ENCODE measurements at places on chromosomes 1 and 21.
A peak's percentile ranks its signal among the peaks of the same experiment; 100 is the strongest.

GRCh38 chr1:214439352-214440119 lies 111.9 kb downstream of the PTPN14 start:
- peak; percentile 82 for DNase-seq

- peak; percentile 11 for DNase-seq
Observed at GRCh38 chr1:232978091-232978634, 27.8 kb downstream of the NTPCR start.

DNA sequence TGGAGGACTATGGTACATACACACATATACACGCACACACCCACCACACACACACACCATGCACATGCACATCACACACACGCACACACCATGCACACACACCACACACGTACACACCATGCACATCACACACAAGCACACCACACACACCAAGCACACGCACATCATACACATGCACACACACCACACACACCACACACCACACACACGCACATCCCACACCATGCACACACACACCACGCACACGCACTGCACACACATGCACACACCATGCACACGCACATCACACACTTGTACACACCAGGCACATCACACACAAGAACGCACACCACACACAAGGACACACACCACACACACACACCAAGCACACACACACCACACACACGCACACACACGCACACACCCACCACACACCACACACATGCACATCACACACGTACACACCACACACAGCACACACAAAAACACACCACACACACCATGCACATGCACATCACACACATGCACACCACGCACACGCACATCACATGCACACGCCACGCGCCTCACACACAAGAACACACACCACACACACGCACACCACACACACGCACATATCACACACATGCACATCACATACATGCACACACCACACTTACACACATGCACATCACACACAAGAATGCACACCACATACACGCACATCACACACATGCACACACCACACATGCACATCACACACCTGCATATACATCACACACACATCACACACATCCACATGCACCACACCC lies 9.2 kb downstream of the PDE9A start:
- no peak for DNase-seq

- no peak for DNase-seq
Observed at GRCh38 chr1:230905733-230906132, 37.4 kb upstream of the C1orf198 start.

DNA sequence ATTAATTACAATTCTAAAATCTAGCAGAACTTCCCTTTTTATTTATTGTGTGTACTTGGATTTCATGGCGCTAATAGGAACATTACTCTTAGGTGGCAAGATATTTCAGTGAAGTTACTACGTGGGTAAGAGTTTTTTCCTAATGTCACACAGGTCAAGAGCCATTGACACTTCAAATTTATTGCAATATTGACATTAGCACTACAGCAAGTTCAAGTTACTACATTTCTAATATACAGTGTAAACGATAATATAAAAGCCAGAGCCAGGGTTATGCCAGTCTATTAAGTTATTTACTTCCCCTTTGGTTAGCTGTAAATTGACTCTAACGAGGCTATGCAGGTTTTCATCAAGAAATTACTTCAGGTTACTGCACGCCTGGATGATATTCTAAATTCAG lies 29.7 kb downstream of the CHODL start:
- no peak for DNase-seq

DNA sequence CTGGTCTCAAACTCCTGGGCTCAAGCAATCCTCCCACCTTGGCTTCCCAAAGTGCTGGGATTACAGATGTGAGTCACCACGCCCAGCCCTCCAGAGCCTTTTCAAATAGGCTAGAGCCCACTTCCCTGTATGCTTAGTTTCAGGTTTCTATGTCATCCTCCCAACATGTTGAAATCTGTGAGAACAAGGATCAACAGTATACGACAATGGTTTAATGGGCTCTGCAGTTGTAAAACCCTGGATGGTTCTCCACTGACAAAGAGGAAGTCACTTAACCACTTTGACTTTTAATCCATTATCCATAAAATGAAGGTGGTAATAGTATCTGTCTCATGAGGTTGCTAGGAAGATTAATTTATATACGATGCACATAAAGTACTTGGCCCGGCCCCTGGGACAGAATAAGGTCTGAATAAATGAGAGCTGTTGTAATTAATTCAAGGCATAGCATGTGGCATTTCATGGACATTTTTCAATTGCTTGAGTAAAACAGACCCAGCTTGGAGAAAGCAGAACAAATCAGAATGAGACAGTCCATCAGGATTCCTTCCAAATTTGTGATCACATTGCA lies 113.9 kb upstream of the ZNF648 start:
- no peak for DNase-seq

- DNase-seq, result no peak
Observed at GRCh38 chr1:68273530-68273929, 41.2 kb upstream of the WLS start.

- no peak for DNase-seq
Observed at GRCh38 chr1:93988634-93989350, 79.6 kb upstream of the GCLM start.

- DNase-seq, result no peak
Observed at GRCh38 chr1:180926164-180926981, 13.7 kb downstream of the KIAA1614 start.

- DNase-seq, result no peak
Observed at GRCh38 chr1:245411245-245412036, 256.7 kb downstream of the KIF26B start.

- no peak for DNase-seq
Observed at GRCh38 chr21:34980423-34981115, 68.5 kb downstream of the RUNX1 start.

- no peak for DNase-seq
Observed at GRCh38 chr21:23026878-23027277, 2028.7 kb downstream of the NCAM2 start.

GRCh38 chr1:212792396-212792908 lies 758 bp downstream of the TATDN3 start:
- no peak for DNase-seq

GRCh38 chr1:30284226-30284625 lies 439.2 kb downstream of the MATN1 start:
- DNase-seq, result no peak

- no peak for DNase-seq
Observed at GRCh38 chr1:109025694-109026093, 16.2 kb downstream of the WDR47 start.

- DNase-seq, result no peak
Observed at GRCh38 chr1:58312971-58313563, 233.5 kb downstream of the OMA1 start.

GRCh38 chr1:86150553-86151055 lies 6.0 kb downstream of the COL24A1 start:
- DNase-seq, result no peak

DNA sequence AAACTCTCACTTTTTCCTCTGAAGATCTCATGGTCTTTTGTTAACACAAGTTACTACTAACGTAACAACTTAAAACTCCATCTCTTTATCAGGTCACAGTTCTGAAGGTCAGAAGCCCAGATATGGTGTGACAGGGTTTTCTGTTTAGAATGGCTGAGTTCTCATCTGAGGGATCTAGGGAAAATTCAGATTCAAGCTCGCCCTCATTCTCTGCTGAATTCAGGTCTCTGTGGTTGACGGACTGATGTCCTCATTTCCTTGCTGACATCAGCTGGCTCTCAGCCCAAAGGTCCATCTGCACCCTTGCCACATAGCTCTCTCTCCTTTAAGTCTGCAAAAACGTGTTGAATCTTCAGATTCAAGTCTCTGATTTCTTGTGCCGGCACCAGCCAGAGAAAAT lies 6.1 kb upstream of the NTPCR start:
- no peak for DNase-seq

GRCh38 chr1:228339059-228339704 lies 67.5 kb downstream of the TRIM11 start:
- no peak for DNase-seq

DNA sequence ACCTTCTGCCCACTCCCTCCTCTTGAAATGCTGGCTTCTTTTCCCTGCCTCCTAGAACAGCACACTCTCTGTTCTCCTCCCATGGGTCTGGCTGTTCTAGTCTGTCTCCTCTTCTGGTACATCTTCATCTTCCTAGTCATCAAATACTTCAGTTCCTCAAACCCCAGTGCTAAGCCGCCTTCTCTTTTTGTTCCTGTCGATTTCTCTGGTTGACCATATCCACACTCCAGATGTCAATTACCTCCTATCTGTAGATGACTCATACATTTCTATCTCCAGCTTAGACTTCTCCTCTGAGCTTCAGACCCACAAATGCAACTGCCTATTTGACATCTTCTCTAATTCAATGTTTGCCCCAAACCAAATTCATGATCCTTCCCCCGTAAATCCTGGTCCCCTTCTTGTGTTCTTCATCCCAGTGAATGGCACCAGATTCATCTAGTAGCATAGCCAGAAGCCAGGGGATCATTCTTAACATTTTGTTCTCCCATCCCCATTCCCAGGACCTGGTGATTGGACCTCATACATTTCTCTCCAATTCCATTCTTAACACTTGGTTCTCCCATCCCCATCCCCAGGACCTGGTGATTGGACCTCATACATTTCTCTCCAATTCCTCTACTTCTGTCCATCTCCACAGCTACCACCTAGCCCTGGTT lies 35.9 kb downstream of the USP24 start:
- no peak for DNase-seq

DNA sequence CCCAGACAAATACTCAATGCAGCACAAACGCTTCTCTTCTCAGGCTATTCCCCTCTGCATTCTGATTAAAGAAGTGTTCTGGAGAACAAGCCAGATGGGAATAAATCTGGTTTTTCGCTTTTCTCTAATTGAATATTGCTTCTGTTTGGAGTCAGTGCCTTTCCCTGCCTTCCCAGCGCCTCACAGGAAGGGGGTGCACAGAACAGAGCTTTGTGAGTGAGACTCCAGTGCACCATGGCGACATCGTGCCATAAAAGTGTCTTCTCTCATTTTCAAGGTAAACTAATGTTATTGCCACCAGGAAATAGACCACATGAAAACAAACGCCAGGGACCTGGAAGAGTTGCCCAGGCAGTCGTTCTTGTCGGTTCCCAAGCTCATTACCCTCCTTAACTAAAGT lies 43.6 kb upstream of the SLC45A1 start:
- DNase-seq, result no peak

DNA sequence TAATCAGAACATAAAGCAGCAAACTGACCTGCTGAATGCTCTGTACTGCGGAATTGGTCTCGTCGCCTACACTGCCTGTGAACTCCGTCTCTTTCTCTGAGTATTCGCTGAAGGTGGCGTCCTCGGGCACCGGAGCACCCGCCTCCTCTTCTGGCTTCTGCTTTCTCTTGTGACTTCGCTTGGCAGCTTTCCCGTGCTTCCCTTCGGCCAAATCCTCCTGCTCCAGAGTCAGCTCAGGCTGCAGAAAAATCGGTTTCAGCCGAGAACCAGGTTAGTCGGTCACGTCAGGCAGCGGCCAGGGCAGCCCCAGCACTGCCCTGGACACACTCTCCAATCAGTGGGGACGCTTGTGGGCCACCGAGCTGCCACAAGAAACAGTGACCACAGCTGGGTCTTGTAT lies 35.8 kb upstream of the RIPK4 start:
- DNase-seq, result no peak

DNA sequence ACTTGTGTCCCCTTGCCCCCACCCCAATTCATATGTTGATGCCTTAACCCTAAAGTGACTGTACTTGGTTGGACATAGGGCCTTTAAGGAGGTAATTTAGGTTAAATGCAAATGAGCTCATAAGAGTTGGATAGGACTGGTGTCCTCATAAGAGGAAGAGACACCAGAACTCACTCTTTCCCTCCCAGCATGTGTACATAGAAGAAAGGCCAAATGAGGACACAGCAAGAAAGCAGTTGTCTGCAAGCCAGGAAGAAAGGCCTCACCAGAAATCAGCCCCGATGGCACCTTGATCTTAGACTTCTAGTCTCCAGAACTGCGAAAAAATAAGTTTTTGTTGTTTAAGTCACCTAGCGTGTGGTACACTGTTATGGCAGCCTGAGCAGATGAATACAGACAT lies 45.5 kb downstream of the RAB3GAP2 start:
- no peak for DNase-seq

- DNase-seq, result no peak
Observed at GRCh38 chr1:156851779-156852417, 7.0 kb downstream of the INSRR start.

DNA sequence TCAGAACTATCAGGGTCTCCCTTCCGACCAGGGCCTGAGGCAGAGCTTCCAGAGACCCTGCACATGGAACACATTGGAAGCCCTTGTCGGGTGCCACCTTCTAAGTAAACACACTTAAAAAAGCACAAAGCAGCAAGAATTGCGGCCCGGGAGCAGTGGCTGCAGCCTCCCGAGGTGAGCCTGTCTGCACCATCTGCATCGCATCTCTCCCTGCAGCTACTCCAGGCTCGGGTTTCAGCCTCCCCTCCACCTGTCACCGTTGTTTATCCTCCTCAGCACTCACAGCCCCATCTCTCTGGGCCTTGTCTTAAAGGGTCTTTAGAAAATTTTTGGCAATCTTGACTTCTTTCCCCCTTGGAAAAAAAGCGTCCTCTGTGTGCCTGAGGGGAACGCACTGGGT lies 95.1 kb upstream of the ARHGEF16 start:
- DNase-seq, result no peak

DNA sequence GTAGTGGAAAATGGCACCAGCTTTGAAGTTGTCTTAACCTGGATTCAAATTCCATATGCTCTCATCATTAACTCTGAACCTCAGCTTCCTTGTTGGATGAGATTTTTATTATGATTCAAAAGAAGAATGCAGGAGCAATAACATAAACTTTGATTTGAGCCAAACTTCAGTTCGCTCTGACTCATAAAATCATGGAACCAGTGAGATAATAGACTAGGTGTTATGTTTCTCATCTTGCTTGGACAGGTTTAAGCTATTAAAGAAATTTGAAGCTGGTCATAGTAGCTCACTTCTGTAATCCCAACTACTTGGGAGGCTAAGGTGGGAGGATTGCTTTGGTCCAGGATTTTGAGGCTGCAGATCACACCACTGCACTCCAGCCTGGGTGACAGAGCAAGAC lies 172.8 kb downstream of the CLEC20A start:
- no peak for DNase-seq

DNA sequence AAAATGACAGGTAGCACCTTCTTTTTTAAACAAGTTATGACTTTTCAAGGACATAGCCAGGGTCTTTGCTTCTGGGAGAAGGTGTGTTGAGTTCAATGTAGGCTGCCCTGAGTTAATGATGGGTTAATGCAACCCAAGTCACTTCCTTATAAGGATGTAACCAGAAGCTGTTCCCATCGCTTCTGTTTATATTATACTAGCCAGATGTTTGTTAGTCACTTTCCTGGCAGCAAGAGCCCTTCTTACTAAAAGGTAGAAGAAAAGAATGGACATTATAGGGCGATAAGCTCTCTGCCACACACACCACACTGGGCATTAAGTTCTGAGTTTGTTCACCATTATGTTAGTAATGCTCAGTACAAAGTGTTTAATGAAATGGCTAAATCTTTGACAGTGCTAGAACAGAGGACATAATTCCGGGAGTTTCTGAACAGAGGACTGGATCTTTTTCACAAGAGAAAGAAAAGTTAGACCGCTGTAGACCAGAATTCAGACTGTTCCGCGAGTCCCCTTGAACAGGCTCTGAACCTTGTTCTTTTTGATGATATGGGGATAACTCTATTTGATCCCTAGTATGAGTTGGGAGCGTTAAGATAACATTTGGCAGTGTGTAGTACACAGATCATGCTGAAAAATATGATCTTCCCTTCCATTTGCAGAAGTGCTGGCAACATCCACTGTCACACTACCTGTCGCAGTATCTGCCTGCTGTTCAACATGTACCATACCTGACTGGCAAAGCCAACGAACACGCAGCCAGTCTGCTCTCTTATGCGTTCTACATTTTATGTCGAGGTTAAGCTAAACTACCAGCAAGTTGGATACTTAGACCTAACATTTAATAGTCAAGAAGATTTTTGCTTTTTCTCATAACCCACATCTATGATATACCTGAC lies 41.0 kb downstream of the DEGS1 start:
- no peak for DNase-seq

All from T-helper 2 cell treated with Interferon-gamma antibody and Interleukin-4, amounts not matched to agents 5 μg/mL and 100 μg/mL, for 36 hours (primary cell).